ENCODE measurements at places on chromosomes 3 and 15.
A peak's percentile ranks its signal among the peaks of the same experiment; 100 is the strongest.

GRCh38 chr3:52801839-52802238 is 7.2 kb downstream of the ITIH3 start:
- no peak for DNase-seq
- H3K27ac ChIP-seq = no peak overlapping the region
- no peaks in the 10 kb centered on the region for H3K27me3 ChIP-seq
- H3K4me1 ChIP-seq = no peaks in the 10 kb centered on the region
- no peaks in the 10 kb centered on the region for H3K36me3 ChIP-seq

GRCh38 chr3:51379301-51379700 is 5.8 kb upstream of the MANF start:
- no peak overlapping the region for H3K27ac ChIP-seq
- H3K27me3 ChIP-seq = no peaks in the 10 kb centered on the region
- peaks cover 8% of the 10 kb centered on the region for H3K4me1 ChIP-seq
- H3K36me3 ChIP-seq = no peaks in the 10 kb centered on the region
- H3K4me3 ChIP-seq = no peak overlapping the region

DNA sequence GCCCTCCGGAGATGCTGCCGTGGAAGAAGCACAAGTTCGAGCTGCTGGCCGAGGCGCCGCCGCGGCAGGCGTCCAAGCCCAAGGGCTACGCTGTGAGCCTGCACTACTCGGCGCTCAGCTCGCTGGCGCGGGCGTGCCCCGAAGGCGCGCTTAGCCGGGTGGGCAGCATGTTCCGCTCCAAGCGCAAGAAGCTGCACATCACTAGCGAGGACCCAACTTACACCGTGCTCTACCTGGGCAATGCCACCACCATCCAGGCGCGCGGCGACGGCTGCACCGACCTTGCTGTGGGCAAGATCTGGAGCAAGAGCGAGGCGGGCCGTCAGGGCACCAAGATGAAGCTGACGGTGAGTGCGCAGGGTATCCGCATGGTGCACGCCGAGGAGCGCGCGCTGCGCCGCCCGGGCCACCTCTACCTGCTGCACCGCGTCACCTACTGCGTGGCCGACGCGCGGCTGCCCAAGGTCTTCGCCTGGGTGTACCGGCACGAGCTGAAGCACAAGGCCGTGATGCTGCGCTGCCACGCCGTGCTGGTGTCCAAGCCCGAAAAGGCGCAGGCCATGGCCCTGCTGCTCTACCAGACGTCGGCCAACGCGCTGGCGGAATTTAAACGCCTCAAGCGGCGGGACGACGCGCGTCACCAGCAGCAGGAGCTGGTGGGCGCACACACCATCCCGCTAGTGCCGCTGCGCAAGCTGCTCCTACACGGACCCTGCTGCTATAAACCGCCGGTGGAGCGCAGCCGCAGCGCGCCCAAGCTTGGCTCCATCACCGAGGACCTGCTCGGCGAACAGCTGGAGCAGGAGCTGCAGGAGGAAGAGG is 1.3 kb downstream of the FAM43A start:
- peaks cover 43% of the 10 kb centered on the region for H3K4me1 ChIP-seq
- no peaks in the 10 kb centered on the region for H3K36me3 ChIP-seq
- H3K4me3 ChIP-seq = peak overlapping the region; percentile 67
- no peaks in the 10 kb centered on the region for H3K27me3 ChIP-seq
- peak; percentile 81 for DNase-seq

GRCh38 chr15:31554261-31554660 is 227.6 kb downstream of the KLF13 start:
- H3K27ac ChIP-seq = no peak overlapping the region
- no peaks in the 10 kb centered on the region for H3K4me1 ChIP-seq
- DNase-seq = no peak
- no peak overlapping the region for H3K4me3 ChIP-seq

GRCh38 chr3:40872258-40872920 is 326.9 kb upstream of the CTNNB1 start:
- DNase-seq = no peak
- no peak overlapping the region for H3K27ac ChIP-seq
- H3K36me3 ChIP-seq = no peaks in the 10 kb centered on the region

DNA sequence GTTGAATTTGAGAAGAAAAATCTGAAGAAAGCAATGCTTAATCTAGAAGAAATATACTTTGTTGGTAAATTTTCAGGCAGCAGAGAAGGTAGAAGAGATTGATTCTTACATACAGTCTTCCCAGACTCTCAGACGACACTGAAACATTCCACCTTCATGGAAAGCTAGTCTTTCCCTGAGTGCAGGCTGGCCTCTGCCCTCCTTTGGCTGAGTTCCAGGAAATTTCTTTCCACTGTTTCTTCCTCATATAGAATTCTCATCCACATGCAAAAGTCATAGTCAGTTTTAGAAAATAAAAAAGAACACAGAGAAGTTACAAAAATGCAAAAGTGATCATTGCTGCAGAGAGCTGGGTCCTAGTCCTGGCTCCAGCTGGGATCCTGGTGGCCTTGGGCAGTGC is 142.5 kb upstream of the PRR23C start:
- H3K27ac ChIP-seq = no peak overlapping the region
- H3K36me3 ChIP-seq = no peaks in the 10 kb centered on the region
- no peak overlapping the region for H3K4me3 ChIP-seq
- H3K27me3 ChIP-seq = no peaks in the 10 kb centered on the region
- no peak for DNase-seq

- no peaks in the 10 kb centered on the region for H3K27me3 ChIP-seq
- no peaks in the 10 kb centered on the region for H3K36me3 ChIP-seq
- no peaks in the 10 kb centered on the region for H3K4me1 ChIP-seq
- no peak overlapping the region for H3K4me3 ChIP-seq
Observed at GRCh38 chr15:47857776-47858167, 140.5 kb downstream of the SEMA6D start.

GRCh38 chr3:12810013-12810780 is 13.7 kb downstream of the CAND2 start:
- peak overlapping the region; percentile 55 for H3K4me3 ChIP-seq
- no peaks in the 10 kb centered on the region for H3K27me3 ChIP-seq

DNA sequence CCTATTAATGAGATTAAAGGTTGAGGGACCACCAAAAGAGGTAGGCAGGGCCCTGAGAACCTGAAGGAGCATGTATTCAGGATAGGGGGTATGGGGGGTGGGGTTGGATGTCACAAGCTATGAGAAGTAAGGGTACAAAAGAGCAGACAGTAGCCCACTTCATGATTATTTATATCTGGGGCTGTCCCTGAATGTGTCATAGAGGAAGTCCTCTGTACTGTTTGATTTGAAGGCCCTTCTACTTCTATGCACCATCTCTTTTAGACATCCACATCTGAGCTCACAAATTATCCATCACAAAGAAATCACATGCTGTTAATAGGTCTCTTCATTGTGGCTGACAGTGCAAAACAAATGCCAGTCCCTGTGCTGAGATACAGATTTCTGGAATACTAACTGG is 68.6 kb downstream of the FHIT start:
- H3K27me3 ChIP-seq = no peaks in the 10 kb centered on the region
- no peaks in the 10 kb centered on the region for H3K4me1 ChIP-seq
- no peaks in the 10 kb centered on the region for H3K36me3 ChIP-seq
- no peak for DNase-seq

All from sigmoid colon (tissue), 7 donors.